ENCODE measurements at places on chromosomes 13 and 19.

DNA sequence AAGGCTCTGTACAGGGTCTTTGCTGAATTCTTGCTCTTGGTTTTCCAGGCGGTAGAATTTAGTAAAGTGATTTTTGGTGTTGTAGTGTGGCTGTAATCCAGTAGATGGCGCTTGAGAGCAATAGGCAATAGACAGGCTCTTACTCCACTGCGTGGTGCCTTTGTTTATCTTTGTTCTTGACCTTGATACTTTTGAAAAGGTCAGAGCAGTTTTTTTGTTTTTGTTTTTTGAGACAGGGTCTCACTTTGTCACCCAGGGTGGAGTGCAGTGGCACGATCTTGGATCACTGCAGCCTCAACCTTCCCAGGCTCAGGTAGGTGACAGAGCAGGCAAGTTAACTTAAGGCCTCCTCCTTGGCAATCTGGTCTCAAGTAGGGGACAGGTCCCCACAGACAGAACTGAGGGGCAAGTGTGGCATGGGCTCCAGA is 12.2 kb upstream of the LILRA5 start:
- DNase-seq, result peak; percentile 53

DNA sequence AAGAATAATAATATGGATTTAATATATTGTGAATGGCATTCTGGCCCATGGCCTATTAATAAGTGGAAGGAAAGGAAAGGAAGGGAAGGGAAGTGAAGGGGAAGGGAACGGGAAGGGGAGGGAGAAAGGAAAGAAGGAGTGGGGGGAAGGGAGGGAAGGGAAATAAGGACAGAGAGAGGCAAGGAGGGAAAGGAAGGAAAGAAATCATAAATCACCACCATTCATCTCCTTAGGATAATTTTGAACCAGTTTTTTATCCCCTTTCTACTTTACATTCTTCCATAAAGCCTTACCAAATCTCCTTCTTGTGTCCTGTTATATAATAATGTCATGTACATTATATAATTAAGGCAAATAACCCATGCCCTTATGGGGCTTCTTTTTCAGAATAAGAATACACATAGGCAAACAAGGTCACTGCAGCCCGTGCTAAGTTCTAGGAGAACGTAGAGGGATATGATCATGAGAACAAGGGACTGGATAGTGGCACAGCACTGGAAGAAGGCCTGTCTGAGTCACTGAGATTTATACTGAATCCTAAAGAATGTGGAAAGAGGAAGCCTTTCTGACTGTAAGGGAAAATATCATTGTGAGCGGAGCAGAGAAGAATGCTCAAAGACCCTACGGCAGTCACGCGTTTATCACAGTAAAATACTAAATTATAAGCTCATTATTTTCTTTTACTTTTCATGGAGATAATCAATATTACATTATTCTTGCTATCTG is 444.5 kb upstream of the GPC6 start:
- no peak for DNase-seq

GRCh38 chr13:85204668-85205344 is 594.4 kb downstream of the SLITRK6 start:
- no peak for DNase-seq

GRCh38 chr19:39327363-39328045 is 6.8 kb upstream of the LRFN1 start:
- no peak for DNase-seq

GRCh38 chr13:30652746-30653386 is 35.1 kb downstream of the USPL1 start:
- DNase-seq, result no peak

DNA sequence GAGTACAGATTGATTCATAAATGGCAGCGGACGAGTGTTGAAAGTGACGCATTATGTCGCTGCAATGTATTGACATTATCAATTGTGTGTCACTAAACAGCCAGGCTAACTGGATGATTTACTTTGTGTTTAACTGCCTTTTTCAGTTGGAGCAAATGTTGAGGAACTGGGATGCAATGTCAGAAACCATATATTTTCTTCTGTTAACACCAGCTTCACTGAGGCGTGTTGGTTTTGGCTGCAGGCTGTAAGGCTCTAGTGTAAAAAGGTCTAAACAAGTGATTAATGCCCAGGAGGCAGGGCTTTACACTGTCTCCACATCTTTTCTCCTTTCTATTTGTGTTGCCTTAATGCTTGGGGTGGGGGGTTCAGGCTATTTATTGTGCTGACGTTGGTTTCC is 80.1 kb downstream of the GGACT start:
- DNase-seq, result no peak

GRCh38 chr19:10553943-10554381 is 10.3 kb downstream of the ATG4D start:
- DNase-seq, result no peak

- DNase-seq, result no peak
These were observed 16.0 kb downstream of the KCNC3 start for GRCh38 chr19:50312967-50313811.

- DNase-seq, result no peak
These were observed 44.5 kb upstream of the KCTD15 start for GRCh38 chr19:33752018-33752800.

DNA sequence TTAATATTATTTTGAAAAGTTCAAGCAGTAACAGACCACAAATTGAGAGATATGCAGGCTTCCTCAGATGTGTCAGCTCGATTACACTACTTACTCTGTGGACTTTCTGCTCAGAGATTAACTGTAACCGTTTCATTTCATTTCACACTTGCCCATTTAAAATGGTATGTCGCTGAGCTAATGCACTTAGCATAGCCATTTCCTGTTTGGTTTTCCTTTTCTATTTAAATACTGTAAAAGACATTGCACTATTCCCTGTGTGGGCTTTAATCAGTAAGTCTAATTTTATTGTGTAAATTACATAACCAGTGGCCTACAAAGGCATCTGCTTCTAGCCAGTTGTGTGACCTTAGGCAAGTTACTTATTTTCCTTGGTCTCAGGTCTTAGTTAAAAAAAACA is 237.6 kb downstream of the LACC1 start:
- no peak for DNase-seq

GRCh38 chr19:43747557-43748204 is 7.1 kb downstream of the SMG9 start:
- no peak for DNase-seq

GRCh38 chr19:48469289-48469881 is at the start of gene CYTH2:
CYTH2 (plus strand) TSS chr19:48469369; CDS start chr19:48469508, 139 bp downstream.
- peak; percentile 83 for DNase-seq

DNA sequence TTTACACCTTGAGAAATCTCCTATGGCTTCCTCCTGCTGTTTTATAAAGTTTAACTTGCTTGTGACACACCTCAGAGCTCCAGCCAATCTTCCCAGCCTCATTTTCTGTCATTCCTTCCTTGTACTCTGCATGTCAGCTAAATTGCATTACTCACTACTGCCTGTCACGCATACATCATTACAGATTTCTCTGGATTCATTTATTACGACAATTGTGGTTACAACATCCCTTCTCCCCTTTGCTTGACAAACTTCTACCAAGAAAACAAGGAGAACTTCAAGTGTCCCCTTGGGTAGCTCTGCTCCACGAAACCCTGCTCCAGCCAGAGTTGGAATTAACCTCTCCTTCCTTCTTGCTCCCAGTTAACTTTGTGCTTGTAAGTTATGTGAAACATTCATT is 22.0 kb upstream of the GPR18 start:
- DNase-seq, result no peak

- no peak for DNase-seq
These were observed 9.8 kb downstream of the ZNF333 start for GRCh38 chr19:14699641-14700040.

GRCh38 chr13:40755082-40755700 is 15.8 kb downstream of the MRPS31 start:
- DNase-seq, result no peak

- DNase-seq, result no peak
These were observed 10.7 kb downstream of the ANO8 start for GRCh38 chr19:17323964-17324332.

- no peak for DNase-seq
These were observed 169.0 kb upstream of the ARGLU1 start for GRCh38 chr13:106736941-106737340.

- no peak for DNase-seq
These were observed 108.3 kb downstream of the DOCK9 start for GRCh38 chr13:98869408-98870090.

DNA sequence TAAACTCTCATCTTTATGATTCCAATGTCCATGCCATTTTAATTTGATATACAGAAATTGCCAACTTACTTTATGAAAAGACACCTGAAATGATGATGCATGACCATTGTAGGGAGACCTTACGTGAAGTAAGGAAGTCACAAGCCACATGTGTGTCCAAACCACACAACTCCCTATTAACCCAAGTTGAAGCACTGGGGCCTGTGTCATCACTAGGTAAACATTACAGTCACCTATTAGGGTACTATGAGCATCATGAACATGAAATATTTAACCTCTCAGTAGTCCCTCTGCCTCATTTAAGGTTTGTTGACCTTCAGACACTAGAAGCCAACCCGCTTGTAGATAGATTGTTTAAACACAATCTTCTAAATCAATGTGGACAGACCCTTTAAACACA is 576.9 kb downstream of the IRS2 start:
- no peak for DNase-seq

- no peak for DNase-seq
These were observed 16.3 kb downstream of the MBNL2 start for GRCh38 chr13:97238432-97238831.

DNA sequence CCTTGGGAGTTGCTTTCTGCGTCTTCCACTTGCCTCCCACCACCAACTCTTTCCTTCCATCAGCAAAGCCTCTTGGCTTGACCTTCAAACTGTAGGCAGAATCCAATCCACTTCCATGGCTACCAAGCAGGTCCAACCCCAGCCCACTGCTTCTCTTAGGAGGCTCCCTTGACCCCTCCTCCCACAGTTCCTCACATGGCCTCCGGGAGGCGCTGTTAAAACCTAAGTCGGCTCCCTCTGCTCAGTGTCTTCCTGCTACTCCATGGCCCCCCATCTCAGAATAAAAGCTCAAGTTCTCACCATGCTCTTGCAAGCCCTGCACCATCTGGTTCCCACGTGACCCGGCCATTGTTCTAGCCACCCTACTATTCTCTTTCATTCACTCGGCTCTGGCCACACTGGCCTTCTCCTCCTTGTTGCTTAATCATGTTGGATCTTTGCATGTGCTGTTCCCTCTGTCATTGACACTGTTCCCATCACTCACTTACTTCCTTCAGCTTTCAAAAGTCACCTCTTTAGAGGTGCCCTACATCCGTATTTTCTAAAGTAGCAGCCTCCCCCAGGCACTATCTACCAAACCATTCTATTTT is 7.5 kb downstream of the IZUMO2 start:
- no peak for DNase-seq
